WTC11 (cell line): ENCODE measurements at places on chromosomes 11 and 22.

GRCh38 chr11:36165621-36166397 is 123.4 kb downstream of the COMMD9 start:
- DNase-seq, result no peak

- peak; percentile 9 for DNase-seq
Measured at GRCh38 chr11:82085493-82085892, 648.2 kb downstream of the FAM181B start.

GRCh38 chr11:8610532-8611116 is 16.6 kb upstream of the STK33 start:
- DNase-seq, result no peak

GRCh38 chr11:114989536-114989935 is 311.2 kb downstream of the NXPE2 start:
- no peak for DNase-seq

GRCh38 chr22:35475545-35475944 is 65.1 kb upstream of the RASD2 start:
- no peak for DNase-seq

DNA sequence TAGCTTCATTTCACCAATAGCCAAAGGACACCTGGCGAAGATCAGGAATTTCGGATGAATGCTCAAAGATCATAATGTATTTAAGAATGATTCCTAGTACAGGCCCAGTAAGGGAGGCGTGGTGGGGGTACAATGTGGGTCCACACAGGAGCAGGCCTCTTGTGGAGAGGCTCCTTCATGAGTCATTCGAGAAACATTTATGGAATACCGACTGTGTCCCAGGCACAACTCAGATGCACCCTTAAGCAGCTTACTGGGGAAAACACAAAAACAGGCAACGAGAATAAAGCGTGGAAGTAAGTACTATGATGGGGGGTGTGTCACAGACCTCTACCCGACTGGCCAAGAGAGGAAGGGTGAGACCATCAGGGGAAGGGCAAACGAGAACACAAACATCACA is 44.5 kb downstream of the SMCO4 start:
- no peak for DNase-seq

DNA sequence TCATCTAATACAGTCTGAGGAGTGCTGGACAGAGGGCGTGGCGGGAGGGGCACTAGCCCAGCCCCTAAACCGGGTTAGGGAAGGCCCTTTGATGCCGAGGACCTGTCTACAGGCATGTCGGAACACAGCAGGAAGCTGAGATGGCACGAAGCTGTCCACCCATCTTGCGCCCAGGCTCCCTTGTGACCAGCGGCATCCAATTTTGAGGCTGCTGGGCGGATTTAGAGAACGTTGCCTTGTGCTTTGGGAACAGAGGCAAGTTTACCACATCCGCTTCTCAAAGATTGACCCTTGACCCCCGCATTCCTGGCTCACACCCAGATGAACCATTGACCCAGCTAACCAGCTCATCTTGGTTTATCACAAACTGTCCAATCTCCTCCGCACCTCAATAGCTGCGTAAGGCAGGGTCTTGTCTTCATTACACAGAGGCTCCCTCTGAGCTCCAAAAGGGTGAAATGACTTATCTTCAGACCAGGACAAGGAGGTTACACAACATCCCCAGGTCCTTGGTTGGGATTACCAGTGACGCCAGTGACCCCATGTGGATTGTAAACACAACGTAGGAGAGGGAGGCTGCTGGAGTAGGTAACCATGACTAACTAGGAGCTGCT is 4.5 kb downstream of the FAM83F start:
- DNase-seq, result no peak

DNA sequence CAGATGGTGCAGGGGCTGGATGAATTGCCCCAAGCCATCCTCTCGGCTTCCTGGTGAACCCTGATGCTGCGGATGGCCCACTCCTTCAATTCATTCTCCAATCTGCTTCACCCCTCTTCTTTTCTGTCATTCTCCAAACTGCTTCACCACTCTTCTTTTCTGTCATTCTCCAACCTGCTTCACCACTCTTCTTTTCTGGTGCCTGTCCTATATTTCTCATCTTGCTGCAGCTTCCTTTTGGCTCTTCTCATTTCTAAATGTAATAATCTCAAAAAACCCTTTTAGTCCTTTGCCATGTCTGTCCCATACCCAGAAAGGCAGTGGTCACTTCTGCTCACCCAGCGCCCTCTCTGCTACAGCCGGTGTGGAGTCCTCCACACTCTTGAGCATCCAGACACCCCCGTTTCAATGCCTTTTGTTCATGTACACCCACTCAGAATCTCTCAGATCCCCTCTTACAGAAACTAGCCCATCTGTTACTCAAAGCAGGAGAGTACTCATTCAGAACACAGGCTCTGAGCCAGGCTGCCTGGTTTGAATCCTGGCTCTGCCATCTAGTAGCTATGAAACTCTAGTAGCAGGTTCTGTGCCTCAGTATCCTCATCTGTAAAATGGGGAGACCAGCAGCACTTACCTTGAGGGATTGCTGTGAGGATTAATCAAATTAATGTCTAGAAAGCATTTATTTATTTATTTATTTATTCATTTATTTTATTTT is 14.9 kb downstream of the SERPIND1 start:
- no peak for DNase-seq

- DNase-seq, result no peak
Measured at GRCh38 chr22:20146777-20147176, 4.1 kb downstream of the CCDC188 start.

DNA sequence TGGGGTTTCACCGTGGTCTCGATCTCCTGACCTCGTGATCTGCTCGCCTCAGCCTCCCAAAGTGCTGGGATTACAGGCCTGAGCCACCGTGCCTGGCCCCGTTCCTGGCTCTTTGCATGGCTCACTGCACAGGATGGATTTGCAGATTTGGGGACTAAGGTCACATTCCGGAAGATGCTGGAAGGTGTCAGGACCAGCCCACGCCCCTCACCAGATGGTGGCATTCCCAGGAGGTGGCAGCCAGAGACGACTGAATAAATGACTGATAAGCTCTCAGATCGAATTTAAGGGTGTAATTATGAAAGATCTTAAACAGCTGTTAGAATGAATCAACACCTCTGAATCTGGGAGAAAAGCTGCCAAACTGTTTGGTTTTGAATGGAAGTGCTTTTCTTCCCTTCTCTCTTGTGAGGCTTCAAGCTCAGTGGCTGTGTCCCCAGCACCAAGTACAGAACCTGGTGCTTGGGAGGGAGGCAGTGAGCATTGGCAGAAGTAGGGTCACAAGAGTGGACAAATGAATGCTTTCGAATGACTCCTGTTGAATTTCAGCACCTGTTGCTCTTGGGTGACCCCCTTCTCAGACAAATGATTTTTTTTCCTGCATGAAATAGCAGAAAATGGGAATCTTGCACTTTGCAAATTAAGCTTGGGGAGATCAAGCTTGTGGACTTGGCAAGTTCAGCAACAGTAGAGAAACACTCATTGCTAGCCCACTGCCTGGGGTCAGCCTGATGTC is 69.6 kb downstream of the KIAA1671 start:
- no peak for DNase-seq

DNA sequence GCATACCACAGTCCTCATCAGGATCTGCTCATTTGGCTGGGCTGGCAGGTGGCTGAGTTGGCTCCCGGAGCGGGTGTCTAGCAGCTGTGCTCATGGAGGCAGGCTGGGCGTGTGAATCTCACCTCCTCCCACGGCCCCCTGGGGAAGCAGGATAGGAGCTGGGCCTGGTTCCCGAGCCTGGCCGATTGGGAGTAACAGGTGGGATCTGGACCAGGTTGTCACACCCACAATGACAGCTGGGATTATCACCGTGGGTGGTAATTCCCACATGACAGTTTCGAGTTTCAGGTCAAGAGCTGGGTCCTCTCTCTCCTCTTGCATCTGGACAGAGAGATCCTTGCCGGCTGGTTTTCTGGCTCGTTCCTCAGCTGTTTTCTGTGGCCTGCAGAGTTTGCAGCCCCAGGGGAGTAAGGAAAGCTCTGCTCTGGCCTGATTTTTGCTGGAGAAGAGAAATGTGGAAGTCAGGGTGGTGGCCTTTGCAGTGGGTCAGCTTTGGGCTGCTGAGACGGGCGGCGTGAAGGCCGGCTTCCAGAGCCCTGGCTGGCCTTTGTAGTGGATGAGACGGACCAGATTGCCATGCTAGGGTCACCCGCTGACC is 57.0 kb downstream of the BCR start:
- DNase-seq, result peak; percentile 62
